ENCODE measurements at places on chromosomes 2 and 18.

DNA sequence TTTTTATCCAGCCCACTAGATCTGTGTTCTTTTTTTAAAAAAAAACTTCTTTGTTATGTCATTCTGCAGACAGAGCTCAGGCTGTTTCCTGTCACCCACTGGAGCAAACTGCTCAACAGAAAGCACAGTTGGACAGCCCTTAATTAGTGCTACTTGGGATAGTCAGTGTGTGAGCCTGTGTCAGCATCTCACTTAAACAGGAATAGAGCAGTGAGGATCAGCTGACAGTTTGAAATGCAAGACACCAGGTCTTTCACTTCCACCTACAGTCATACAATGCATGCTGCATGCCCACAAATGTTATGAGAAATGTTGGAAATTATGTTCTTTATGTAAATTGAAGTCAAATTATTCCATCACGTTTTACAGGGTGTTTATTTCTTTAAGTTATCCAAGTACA is 174.9 kb downstream of the NR4A2 start:
- no peak for DNase-seq

- DNase-seq, result peak; percentile 28
Observed at GRCh38 chr2:195647302-195647701, 9.7 kb upstream of the SLC39A10 start.

GRCh38 chr18:56927786-56928185 is 219.1 kb upstream of the BOD1L2 start:
- no peak for DNase-seq

GRCh38 chr18:78891185-78891762 is 88.3 kb upstream of the SALL3 start:
- no peak for DNase-seq

DNA sequence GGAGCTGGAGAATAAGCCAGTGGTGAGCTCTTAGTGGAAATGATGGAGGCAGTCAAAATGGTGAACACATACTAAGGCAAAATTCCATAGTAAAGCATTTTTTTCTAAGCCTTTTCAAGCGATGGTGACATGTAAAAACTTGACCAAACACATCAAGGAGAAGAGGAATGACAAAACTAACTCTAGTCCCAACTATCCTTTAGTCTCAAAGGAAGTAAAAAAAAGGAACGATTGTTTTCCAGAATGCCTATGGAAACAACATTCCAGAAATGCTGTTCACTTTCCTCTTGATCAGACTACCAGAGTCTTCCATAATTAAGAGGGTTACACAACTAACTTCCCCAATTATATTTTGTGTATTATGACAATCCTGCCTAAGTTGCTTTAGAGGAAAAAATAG is 715.6 kb downstream of the EPHA4 start:
- DNase-seq, result no peak

DNA sequence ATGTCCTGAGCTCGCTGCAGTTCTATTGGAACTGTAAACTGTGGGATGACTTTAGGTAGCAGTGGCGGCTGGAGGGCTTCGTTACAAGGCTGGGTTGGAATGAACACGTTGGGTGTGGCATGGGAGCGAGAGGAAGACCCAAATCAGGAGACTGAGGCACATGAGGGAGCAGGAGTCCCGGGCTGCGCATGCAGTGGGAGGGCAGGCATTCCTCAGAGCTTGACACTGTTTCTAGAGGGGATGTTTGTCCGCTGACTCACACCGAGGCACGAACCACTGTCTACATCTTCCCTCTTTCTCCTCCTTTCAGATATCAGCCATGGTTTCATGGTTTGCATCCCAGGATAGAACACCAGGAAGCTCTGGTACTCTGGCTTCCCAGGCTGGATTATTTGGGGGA is 40.6 kb upstream of the LAMA1 start:
- DNase-seq, result no peak

- no peak for DNase-seq
Observed at GRCh38 chr2:37708146-37708545, 36.7 kb upstream of the CDC42EP3 start.

DNA sequence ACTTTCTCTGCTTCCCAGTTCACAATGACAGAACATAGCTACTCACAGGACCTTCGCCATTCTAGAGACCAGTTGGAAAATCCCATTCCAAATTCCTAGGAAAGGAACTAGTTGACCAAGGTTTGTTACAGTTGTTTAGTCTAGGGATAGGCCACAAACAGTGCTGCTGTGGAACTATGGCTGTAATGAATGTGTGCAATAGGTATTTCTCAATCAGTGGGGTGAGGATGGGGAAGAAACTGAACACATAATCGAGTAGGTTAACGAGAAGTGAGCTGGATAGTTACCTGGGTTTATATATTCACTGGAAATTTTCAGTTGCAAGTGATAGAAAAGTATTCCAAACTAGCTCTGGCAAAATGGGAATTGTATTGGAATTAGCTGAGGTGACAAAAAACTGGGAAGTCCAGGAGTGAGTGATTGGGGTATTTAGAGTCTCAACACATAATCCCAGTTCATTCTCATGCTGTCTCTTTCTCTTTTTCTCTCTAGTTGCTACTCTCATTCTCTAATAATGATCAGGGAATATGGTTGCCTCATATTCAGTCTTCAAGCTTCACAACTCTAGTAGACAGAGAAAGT is 18.2 kb upstream of the HMSD start:
- DNase-seq, result no peak

- no peak for DNase-seq
Observed at GRCh38 chr2:152155209-152155608, 20.4 kb downstream of the STAM2 start.

DNA sequence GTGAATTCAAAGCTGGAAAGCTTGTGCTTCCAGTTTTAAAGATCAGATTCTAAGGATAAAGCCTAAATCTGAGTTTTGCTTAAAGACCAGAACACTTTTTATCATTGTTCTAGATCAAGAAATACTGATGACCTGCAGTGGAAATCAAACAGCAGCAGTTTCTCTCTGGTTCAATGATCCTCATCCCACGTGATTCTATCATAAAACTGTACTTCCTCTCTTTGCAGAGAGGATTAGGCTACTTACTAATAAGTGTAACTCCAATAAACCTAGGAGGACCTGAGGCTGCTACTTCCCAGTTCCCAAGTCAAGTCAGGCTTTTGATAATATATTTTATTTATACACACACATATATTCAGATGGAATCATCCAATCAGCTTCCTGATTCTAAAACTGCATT is 81.9 kb downstream of the TCF4 start:
- DNase-seq, result no peak

DNA sequence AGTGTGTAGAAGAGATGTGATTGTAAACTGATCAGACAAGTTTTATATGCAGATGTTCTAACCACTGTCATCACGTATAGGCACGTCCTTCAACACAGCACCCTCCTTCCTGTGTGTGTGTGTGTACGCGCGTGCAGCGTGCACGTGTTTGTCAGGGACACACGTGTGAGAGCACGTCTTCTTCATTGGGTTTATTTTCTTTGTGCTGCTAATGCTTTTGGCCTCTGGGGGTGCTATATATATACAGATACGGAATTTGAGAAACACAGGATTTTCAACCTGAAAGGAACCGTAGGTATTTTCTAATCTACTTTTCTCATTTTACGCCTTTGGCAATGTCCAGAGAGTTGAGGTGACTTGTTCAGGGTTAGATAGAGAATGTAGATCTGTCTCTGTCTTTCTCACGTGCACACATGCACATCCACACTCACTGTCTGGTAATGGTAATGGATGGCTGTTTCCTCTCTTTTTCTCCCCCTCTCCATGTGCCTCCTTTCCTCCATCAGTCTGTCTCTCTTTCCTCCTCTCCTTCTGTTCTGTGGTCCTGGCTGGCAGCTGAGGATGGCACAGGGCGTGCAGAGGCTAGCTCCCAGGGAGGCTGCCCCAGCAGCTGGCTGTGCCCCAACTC is 13.4 kb upstream of the CELF4 start:
- DNase-seq, result peak; percentile 37

DNA sequence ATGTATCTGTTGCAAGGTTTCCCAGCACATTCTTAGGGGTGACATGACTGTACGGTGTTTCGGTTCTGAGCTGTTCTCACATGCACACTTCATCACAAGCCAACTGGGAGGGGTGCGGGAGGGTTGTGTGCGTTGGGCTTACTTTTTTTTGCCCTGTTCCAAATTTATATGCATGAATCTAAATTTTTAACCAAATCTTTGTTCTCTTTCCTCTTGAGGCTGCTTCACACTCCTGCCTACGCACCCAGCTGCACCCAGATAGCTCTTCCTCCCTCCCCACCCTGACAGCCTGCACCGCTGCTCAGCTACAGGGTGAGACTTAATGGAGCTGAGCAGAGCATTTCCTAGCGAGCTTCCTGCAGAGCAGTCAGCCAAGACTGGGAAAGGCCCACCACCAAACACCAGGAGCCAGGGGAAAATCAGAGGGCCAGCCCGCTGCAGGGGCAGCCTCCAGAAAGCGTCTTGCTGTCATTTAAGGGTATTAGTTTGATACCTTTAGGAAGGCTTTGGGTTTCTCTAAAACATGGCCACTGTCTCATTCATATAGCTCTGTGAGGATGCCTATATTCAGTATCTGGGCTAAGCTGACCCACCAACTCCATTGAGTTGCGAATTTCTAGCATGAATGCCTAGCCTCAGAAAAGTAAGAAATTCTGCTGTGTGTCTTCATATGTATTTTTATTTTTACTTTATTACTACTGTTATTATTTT is 84.5 kb downstream of the POU3F3 start:
- peak; percentile 82 for DNase-seq
